ENCODE measurements at places on chromosomes 11 and 22. TPM values are rescaled to one million over a fixed set of nuclear protein-coding genes. Genes with fewer than 3 reads are reported as not detected.

CCDC116 gene
- polyA plus RNA-seq: 0.03 TPM

SMCO4 gene
- 3.8 TPM for polyA plus RNA-seq

CRYBB2 gene
- polyA plus RNA-seq: 0.89 TPM

HBB gene
- not detected for polyA plus RNA-seq

RASD2 gene
- polyA plus RNA-seq: 0.01 TPM

IFITM1 gene
- 333 TPM for polyA plus RNA-seq

SERPING1 gene
- polyA plus RNA-seq: 21.9 TPM

NRGN gene
- 3.3 TPM for polyA plus RNA-seq

KRTAP5-1 gene
- polyA plus RNA-seq: not detected

DDIAS gene
- 8.7 TPM for polyA plus RNA-seq

PTGDR2 gene
- polyA plus RNA-seq: not detected

PANX3 gene
- not detected for polyA plus RNA-seq

CDC42BPG gene
- polyA plus RNA-seq: 2.2 TPM

SLC25A18 gene
- polyA plus RNA-seq: 0.04 TPM

RCOR2 gene
- 0.46 TPM for polyA plus RNA-seq

CARD16 gene
- polyA plus RNA-seq: 16.6 TPM

FAT3 gene
- 0.23 TPM for polyA plus RNA-seq

CBX6 gene
- polyA plus RNA-seq: 9.5 TPM

VWA5A gene
- 29.7 TPM for polyA plus RNA-seq

CXCR5 gene
- not detected for polyA plus RNA-seq

OR51I1 gene
- polyA plus RNA-seq: not detected

FERMT3 gene
- 0.98 TPM for polyA plus RNA-seq

MOGAT2 gene
- polyA plus RNA-seq: not detected

GNG3 gene
- polyA plus RNA-seq: not detected

OR5B21 gene
- polyA plus RNA-seq: 0.06 TPM

PKNOX2 gene
- polyA plus RNA-seq: 0.03 TPM

OR10G6 gene
- polyA plus RNA-seq: not detected

C11orf87 gene
- 0.22 TPM for polyA plus RNA-seq

CYP2R1 gene
- polyA plus RNA-seq: 6.5 TPM

CD6 gene
- polyA plus RNA-seq: 0.03 TPM

ZMAT5 gene
- 11.1 TPM for polyA plus RNA-seq

CASP5 gene
- not detected for polyA plus RNA-seq

ACTN3 gene
- polyA plus RNA-seq: not detected

C1QTNF5 gene
- not detected for polyA plus RNA-seq

RHOG gene
- 39.8 TPM for polyA plus RNA-seq

Data from keratinocyte (primary cell).